ENCODE measurements at places on chromosomes 2 and 18.

DNA sequence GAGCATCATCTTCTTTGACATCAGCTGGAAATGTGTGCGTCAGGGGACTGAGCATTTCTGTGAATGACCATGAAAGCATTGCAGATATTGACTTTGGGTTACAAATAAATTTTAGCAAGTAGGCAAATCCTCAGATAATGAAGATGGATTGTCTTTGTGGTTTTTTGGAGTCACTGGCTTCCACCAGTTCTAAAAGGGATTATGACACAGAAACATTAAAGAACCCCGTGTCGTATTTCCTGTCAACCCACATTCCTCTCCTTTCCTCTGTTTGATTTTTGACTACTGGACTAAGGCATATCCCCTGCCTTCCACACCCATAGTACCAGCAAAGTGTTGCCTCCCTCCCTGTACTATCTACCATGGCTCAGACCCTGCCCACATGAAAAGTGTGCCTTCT is 268.1 kb downstream of the MYO3B start:
- DNase-seq = no peak

- DNase-seq = no peak
Measured at GRCh38 chr2:42797281-42797680, 4.9 kb upstream of the HAAO start.

DNA sequence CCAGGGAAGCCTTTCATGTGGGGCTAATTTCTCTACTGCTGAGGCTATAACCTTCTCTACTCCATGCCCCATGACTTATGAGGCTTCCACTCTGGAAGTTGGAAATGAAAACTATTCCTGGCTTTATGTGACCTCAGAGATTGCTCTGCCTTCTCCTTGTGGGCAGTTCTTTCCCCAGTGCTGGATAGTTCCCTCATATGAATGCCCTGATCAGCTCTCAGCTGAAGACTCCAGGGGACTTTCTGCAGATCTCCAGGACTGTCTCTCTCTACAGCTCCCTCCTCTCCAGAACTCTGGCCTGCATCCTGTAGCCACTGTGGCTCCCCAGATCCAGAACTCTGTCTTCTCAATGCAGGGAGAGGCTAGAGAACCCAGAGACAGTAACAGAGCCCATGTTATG is 235.1 kb downstream of the SEPTIN10 start:
- DNase-seq = no peak

DNA sequence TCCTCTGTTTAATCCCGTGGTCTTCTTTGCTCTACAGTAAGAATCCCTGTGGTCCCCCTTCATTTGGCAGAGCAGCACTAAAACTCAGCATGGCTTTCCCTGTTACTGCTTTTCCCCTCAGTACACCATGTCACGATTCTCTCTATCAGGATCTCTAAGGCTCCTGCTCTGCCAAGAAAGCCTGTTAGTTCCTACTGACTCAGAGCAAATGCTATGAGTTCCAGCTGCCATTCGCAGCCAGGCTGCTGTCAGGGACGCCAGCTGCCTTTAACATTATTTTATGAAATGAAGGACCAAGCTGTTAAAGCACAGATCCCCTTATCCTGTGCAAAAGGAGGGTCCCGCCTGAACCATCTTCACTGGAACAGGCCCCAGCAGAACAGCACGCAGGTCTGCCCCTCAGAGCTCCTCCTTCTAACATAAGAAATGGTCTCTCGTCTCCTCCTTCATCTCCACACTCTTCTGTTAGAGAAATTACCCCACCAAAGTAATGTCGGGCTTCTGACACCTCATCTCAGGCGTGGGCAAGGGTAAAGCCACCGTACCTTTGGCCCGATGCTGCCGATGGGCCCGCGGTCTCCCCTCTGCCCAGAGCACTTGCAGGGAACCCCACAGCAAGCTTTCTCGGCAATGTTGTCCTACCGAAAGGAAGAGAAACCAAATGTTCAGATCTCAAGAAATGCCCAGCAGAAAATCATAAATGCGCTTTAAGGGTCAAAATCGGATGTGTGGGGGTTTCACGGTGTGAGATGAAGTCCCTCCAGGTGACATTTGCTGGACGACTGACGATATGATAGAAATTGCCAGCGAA is 52.6 kb downstream of the COL6A3 start:
- no peak for DNase-seq

GRCh38 chr18:48671561-48671945 is 132.7 kb downstream of the CTIF start:
- no peak for DNase-seq

- DNase-seq = no peak
Measured at GRCh38 chr2:210169516-210170195, 1.6 kb downstream of the KANSL1L start.

DNA sequence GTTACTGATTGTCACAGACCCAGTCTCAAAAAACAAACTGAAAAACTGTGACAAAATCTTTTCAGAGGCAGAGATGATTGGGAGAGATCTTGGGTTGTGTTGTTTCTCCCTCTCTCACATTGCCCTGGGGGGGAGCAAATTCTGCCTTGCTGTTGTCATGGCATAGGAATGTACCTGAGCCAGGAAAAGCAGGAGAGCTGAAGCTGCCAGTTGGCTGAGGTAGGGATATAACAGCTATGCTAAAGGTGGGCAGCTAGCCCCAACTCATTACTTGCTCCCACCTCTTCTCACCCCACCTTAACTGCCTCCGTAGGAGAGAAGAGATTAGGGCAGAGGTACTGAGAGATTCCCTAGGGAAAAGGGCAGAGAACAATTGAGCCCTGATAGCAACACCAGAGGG is 299.3 kb downstream of the OSR1 start:
- DNase-seq = no peak

GRCh38 chr2:156511803-156512202 is 75.6 kb downstream of the GPD2 start:
- no peak for DNase-seq

GRCh38 chr18:46939998-46940571 is 22.7 kb downstream of the KATNAL2 start:
- DNase-seq = no peak

DNA sequence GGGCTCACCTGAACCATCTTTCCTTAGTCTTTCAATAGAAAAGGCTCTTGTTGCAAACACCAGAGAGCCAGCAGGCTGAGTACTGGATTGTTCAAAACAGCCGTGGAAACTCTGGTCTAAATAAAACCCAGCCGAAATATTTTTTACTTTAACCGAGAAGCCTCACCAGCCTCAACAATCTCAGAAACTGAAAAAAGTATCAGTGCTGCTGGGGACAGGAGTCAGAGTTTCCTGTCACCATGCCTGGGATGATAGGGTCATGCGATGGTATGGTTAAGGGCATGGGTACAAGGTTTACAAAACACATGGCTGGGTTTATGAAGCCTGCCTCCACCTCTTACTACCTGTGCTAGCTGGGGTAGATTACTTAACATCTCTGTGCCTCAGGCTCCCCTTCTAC is 55.3 kb upstream of the FZD7 start:
- no peak for DNase-seq

DNA sequence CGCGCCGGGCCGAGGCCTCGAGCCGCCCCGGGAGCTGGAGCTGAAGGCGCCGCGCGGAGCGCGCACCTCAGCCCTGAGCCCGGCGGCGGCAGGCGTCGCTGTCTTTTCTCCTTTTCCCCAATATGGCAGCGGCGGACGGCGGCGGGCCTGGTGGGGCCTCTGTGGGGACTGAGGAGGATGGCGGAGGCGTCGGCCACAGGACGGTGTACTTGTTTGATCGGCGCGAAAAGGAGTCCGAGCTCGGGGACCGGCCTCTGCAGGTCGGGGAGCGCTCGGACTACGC is 369 bp downstream of the SMCHD1 start:
- DNase-seq = no peak

GRCh38 chr2:119707117-119708087 is 28.4 kb downstream of the TMEM177 start:
- DNase-seq = no peak

GRCh38 chr2:31937741-31938140 is 73.1 kb downstream of the MEMO1 start:
- DNase-seq = no peak

- DNase-seq = no peak
Measured at GRCh38 chr2:189673661-189674373, 653 bp upstream of the ANKAR start.

DNA sequence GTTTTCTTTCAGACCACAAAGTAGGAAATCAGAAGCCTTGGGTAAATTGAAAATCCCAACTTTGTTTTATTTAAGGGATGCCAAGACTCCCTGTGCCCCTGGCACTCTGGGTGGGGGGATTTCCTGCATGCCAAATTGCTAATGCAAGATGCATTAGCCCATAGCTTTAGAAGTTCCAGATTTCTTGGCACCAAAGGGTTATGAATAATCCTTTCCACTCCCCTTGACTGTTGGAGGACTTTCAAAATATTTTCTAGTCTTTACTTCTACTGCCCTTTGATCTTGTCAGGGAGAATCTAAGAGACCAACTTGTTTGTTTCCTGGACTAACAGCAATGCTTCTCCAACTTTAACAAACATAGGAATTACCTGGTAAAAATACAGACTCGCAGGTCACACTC is 81.8 kb upstream of the TGIF1 start:
- DNase-seq = no peak

DNA sequence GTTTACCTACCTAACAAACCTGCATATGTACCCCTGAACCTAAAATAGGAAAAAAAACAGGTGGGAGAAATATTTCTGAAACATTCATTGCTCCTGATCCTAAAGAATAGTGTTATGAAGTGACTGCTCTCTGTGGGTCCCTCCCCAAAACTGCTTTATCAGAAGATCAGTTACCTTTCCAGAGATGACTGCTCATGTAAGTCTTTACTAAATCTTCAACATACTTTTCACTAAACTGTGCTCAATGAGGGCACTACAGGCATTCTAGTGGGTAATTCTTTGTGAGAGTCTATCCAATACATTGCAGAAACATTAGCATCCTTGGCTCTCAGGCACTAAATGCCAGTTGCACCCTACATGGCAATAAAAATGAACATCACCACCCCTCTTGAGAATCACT is 189.3 kb upstream of the STK17B start:
- DNase-seq = no peak

DNA sequence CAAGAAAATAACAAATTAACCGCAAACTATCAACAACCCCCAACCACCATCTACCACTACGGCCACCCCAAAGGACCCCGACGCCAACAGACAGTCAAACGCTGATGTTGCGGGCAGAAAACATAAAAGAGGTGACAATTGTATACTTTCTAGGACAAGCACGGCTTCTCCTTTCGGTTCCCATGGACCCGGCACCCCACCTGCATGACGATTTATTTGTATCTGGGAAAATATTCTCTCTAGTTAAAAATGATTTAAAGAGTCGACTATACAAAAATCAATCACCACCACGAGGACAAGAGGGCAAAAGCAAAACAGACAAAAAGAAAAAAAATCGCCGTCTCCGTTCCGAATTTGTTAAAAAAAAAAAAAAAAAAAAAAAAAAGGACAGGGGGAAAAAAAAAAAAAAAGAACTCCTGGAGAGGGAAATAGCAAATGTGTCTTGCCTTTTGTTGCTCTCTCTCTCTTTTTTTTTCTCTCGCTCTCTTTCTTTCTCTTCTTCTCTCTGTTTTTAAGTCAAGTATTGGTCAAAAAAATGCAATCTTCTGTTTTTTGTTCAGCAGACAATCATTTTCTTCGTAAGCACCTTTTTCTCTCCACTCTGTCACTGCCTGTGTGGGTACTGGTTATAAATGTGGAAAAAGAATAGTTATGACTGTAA is 3.6 kb downstream of the SIX3 start:
- no peak for DNase-seq

- no peak for DNase-seq
Measured at GRCh38 chr2:136021406-136021805, 36.0 kb upstream of the DARS1 start.

DNA sequence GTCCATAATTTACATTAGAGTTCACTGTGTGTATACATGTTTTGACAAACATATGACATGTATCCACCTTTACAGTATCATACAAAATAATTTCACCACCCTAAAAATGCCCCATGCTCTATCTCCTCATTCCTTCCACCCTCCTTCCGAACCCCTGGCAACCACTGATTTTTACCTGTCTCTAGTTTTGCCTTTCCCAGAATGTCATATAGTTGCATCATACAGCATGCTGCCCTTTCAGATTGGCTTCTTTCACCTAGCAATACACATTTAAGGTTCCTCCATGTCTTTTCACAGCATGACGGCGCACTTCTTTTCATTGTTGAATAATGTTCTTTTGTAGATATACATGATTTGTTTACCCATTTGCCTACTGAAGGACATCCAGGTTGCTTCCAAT is 10.4 kb downstream of the LRPPRC start:
- DNase-seq = no peak

DNA sequence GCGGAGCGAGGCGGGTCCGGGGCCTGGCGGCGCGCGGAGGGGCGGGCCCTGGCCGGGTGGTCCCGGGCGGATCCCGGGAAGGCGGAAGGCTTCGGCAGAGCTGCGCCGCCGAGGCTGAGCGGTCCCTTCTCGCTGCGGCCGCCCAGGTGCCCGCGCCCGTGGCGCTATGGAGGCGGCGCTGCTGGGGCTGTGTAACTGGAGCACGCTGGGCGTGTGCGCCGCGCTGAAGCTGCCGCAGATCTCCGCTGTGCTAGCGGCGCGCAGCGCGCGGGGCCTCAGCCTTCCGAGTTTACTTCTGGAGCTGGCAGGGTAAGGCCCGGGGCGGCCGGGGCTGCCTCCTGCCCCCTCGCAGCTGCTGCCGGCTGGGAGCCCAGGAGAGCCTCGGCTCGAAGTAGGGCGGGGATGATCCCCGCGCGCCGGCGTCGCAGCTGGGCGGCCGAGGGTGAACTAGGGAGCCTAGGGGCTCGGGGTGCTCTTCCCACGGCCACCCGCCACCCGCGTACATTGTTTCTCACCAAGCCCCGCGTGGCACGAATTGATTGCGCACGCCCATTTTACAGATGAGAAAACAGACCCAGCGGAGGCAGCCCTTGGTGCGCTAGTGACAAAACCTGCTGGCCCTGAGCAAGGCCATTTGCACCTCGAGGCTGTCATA is at the start of gene SLC66A3:
TSS of gene SLC66A3 (plus strand) at position 87 of the 655 bp plus-strand sequence. CDS start at position 167, 80 bp downstream.
- no peak for DNase-seq

GRCh38 chr2:63049211-63049969 is 1.2 kb upstream of the OTX1 start:
- DNase-seq = no peak

- no peak for DNase-seq
Measured at GRCh38 chr2:73081181-73081671, 9.7 kb upstream of the SFXN5 start.

DNA sequence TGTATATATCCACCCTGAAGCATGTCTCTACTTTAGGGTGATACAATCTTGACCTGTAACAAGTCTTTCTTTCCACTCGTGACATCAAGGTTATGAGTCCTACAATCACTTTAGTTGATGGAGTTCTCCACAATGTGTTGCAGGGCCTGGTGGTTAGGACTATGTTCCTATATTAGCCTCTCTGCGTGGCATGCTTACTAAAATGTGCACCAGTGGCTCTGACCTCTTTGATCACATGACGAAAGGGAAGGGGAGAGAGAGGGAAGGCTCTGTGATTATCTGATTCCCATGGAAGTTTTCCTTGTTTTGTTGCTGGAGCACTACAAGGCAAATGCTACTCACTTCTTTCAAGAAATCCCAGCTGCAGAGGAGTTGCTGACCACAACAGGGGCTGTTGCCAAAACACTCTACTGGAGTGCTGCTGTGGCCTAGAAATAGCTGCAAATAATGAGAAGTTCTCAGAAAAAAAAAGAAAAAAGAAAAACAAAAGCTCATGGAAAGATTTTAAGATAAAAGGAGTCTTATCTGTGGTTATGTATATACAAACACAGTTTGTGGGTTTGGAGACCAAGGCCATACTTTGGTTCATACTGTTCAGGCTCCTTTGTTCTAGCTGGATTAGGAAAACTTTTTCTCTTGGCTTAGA is 272.8 kb upstream of the MMADHC start:
- DNase-seq = no peak

GRCh38 chr2:197254776-197255530 is 55.6 kb downstream of the ANKRD44 start:
- DNase-seq = no peak

Measured in activated CD8-positive, alpha-beta memory T cell treated with anti-CD3 and anti-CD28 coated beads for 1 hour (primary cell).